CD4-positive, alpha-beta T cell treated with Interleukin-12 subunit alpha and Interleukin-12 subunit beta, for 1 hour (primary cell): ENCODE measurements at places on chromosomes 2 and 18.
A peak's percentile ranks its signal among the peaks of the same experiment; 100 is the strongest.

DNA sequence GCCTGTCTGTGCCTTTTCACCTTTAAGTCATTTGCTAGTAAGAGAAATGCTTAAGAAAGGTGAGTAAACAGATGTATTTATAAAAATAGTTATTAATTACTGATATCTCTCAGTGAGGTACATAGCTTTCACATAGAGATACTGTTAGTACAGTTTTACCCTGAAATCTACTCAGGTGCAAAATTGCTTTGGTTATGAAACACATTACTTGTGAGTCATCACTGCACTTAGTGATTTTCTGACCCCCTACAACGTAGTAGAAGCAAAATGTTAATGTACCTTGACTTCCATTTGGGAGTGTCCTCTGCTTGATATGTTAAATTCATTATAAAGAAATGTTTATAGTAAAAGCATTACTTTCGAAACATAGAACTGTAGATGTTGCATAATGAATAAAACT, 6.5 kb downstream of the GLS start:
- no peak for DNase-seq

DNA sequence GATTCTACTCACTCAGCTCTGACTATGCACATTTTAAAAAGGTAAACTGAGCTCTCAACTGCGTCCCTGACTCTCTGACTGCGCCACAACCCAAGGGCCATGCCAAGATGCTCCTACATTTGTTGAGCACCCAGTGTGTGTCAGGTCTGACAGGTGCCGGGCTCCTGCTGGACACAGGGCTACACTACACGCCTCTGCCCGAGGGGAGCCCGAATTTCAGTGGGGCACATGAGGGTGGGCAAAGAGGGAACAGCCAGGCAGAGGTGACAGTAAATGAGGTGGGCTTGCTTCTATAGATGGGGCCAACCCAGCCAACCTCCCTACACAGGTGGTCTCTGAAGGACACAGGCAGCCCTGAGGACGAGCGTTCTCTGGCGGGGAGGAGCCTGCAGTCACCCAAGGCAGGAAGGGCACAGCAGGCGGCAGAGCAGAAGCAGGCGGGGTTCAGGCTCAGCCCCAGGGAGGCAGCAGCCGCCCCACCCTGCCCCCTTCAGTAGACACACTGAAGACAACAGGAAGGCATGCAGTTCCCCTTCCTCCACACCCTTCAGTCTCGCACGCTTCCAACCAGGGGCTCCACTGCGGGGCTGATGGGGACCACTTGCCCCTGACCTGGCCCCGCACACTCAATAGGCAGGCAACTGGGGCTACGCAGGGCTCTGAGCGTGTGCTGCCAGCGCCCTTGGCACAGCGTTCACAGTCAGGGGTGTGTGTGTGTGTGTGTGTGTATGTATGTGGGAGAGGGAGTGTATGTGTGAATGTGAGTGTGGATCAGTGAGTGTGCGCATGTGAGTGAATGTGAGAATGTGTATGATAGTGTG, 98.4 kb downstream of the UXS1 start:
- peak; percentile 86 for DNase-seq

DNA sequence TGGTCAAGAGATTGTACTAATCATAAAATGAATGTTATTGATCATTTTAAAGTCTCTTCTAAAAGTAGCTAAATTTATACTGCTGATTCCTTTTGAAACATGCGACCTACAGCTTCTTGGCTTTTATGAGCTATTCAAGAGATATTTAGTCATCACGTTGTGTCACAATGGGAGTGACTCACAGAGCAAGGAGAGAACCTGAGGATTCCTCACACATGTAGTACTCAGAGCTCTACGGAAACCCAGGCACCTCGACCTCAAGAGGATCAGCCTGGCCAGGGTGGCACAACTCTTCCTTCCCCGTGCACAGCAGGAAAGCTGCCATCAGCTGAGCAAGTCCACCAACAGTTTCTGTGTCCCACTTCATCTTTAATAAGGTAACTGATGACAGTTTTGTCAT, at the start of gene DHRS9:
Gene DHRS9, plus strand, starts transcription at position 223 of the 400 bp plus-strand sequence. CDS start 12,019 bp downstream, outside the sequence.
- peak; percentile 4 for DNase-seq

DNA sequence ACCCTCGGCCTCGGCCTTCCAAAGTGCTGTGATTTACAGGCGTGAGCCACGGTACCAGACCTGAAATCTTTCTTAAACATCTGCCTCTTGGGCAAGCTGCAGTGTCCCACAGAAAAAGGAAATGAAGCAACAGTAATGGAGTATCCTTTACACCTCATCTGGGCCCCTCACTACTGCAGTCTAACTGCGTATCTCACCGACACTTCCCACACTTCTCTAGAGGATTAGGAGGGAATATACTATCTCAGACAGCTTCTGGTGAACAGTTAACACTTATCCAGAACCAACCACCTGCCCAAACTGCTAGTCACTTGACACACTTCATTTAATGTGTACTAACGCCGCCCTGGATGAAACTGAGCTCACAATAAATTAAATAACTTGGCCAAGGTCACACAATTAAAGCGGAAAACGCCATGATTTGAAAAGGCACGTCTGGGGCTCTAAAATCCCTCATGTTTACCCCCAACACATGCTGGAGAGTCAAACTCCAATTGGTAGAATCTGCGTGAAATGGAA, 993 bp downstream of the COX7A2L start:
- peak; percentile 33 for DNase-seq

- DNase-seq, result no peak
Observed at GRCh38 chr2:88211003-88211808, 41.1 kb downstream of the THNSL2 start.

GRCh38 chr18:77944533-77944932, 694.9 kb downstream of the GALR1 start:
- DNase-seq, result no peak

DNA sequence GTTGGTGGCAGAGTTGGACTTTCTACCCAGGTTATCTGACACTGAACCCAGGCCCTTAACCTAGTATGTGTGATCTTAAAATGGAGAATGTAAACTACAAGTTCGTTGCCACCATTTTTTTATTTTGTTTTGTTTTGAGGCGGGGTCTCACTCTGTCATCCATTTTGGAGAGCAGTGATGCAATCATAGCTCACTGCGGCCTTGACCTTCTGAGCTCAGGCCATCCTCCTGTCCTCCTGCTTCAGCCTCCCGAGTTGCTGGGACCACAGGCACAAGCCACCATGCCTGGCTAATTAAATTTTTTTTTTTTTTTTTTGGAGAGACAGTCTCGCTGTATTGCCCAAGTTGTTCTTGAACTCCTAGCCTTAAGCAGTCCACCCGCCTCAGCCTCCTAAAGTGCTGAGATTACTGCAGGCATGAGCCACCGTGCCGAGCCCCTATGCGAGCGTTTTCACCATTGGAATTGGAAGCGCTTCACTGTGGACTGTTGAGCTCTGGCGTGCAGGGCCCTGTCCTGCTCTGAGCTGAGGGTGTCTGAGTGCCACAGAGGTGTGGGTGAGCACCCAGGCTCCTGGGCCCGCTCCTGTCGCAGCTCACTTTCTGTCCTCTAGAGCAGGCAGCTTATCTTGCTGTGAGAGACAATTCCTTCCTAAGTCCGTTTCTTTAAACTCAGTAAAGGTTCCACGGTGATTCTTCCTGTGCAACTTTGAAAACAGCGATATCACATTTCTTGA, 186.9 kb downstream of the LDLRAD4 start:
- DNase-seq, result no peak
